Common myeloid progenitor, CD34-positive (primary cell): ENCODE measurements at places on chromosomes 3 and 15.

GRCh38 chr15:45948181-45948621, 313.4 kb downstream of the SQOR start:
- DNase-seq = no peak

DNA sequence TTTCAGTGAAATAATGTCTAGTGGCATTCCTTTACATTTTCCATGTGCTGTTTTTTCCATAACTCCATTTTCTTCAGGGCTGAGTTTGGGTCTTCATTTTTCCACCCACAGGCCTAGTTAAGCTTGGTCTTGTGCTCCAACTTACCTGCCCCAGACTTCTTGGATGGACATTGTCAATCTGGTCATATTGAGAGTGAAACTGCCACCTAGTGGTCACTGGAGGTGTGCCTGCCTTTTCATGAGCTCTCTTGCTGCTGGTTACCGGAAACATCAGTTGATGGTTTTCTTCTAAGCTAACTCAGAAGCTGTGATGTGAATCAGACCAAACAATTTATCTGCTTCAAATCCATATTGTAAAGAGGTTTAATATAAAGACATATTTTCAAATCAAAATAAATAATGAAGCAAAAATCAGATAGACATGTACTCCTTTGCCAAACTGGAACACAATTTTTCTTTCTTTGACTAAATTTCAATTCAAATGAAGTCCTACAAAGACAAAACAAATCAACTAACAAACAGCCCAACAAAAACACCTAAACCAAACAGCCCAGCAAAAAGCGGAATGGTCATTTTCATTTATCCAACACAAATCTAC, 135.1 kb upstream of the RASGRP1 start:
- peak; percentile 85 for DNase-seq

GRCh38 chr3:18290157-18290556, 135.0 kb downstream of the SATB1 start:
- no peak for DNase-seq

- DNase-seq = no peak
These were observed 151.3 kb downstream of the MFSD1 start for GRCh38 chr3:158953131-158953530.

- no peak for DNase-seq
These were observed 63.0 kb upstream of the SIAH2 start for GRCh38 chr3:150825916-150826377.

GRCh38 chr15:70566047-70566835, 197.1 kb downstream of the UACA start:
- DNase-seq = peak; percentile 17

GRCh38 chr3:122695927-122696561, 15.4 kb downstream of the PARP14 start:
- no peak for DNase-seq

DNA sequence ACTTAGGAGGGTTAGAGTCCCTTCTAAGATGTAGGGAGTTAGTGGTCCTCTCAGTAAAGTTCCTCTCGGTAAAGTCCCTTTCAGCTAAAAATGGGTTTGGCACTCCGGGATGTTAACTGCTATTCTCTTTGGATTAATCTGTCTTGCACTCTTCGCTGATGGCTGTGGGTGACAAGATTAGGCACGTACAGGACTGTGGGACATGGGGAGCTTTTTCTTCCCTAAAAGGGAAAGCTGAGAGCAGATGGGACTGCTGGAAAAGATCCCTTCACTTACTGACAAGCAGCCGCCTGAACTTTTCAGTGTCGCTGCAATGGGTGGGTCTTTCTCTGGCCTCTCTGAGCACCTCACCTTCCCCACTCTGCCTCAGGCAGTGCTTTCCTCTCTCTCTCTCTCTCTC, 16.4 kb upstream of the HHATL start:
- no peak for DNase-seq

GRCh38 chr3:30614373-30614772, 8.0 kb downstream of the TGFBR2 start:
- no peak for DNase-seq

- no peak for DNase-seq
These were observed 265.0 kb upstream of the SOX2 start for GRCh38 chr3:181446741-181447140.

DNA sequence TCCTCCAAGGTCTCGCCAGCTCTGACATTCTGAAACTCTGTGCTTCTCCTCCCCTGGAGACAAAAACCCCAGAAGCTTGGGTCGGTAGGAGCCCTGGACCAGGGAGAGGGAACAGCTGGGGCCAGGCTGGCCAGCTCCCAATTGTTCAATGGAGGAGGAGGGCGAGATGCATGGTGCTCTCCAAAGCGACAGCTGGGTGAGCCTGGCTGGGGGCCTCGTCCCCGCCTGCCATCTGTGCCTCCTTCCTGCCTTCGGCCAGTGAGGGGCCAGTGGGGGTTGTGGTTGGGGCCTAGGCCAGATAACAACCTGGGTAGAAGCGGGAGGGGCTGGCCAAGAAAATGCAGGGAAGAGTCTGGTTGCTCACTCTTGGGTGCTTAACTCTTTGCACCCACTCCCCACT, 79.4 kb downstream of the CORO2B start:
- DNase-seq = no peak
